ENCODE measurements at places on chromosomes 1 and 21.

- DNase-seq, result no peak
Observed at GRCh38 chr1:158607296-158607695, 2.2 kb downstream of the OR10Z1 start.

- DNase-seq, result peak; percentile 84
Observed at GRCh38 chr1:243343970-243344937, 88.4 kb downstream of the SDCCAG8 start.

- DNase-seq, result no peak
Observed at GRCh38 chr1:72932025-72932424, 649.7 kb upstream of the NEGR1 start.

DNA sequence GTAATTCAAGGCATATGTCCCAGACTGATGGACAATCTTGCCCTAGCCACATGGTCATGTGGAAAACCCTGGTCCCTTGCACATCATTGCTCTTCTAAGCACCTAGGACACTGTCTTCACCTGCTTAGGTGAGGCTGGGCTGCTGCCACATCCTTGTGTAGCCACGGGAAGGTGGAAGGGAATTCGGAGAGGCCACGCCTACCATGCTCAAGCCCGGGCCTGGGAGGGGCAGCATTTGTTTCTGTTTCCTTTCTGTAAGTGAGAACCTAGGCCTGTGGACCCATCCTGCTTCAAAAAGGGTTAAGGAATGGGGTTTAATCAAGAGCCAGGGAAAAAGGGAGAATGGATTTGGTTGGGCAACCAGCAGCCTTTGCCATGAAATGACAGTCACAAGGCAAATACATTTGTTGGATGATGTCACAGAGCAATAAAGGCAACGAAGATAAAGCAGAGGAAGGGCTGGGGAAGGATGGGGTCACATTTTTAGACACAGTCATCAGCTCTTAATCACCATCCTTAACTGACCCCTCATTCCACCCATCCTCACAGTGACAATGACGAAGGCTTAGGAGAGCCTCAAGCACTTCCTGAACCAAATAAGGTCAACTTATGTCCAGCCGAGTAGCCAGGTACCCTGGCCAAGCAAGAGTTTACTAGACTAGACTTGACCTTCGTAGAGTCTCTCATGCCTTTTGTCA, 10.1 kb upstream of the LRRC38 start:
- no peak for DNase-seq

DNA sequence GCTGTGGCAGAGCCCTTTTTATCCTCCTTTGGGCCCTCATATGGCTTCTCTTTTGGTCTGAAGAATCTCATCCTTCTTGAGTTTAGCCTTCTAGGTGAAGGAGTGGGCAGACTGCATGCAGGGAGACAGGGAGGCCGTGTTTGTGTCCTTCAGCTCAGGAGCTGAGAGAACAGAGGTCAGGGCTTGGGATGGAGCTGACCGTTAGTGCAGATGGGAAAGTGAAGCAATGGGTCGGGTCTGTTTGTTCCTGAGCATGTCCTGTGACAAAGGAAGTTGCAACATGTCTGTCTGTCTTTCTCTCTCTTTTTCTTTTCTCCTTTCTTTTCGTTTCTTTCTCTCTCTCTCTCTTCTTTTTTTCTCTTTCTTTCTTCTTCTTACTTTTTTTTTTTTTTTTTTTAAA, 14.9 kb downstream of the MAPKAPK2 start:
- DNase-seq, result no peak

DNA sequence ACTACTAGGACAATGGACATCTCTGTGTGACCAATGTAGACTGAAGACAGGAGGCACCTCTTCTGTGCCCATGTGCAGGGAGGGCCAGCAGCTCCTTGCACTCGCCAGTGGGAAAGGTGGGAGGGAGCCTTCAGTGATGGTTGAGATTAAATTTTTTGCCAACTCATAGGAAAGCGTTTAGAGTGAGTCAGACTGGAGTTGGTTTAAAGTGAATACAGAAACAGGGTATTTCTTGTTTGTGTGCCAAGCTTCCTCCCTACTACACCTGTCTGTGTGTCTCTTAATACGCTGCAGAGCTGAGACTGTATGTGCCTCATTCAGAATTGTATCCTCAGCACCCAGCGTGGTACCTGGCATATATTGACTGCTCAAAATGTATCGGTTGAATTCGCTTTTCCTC, 13.5 kb upstream of the COL16A1 start:
- no peak for DNase-seq

- DNase-seq, result no peak
Observed at GRCh38 chr1:47650611-47651010, 212.8 kb downstream of the FOXD2 start.

DNA sequence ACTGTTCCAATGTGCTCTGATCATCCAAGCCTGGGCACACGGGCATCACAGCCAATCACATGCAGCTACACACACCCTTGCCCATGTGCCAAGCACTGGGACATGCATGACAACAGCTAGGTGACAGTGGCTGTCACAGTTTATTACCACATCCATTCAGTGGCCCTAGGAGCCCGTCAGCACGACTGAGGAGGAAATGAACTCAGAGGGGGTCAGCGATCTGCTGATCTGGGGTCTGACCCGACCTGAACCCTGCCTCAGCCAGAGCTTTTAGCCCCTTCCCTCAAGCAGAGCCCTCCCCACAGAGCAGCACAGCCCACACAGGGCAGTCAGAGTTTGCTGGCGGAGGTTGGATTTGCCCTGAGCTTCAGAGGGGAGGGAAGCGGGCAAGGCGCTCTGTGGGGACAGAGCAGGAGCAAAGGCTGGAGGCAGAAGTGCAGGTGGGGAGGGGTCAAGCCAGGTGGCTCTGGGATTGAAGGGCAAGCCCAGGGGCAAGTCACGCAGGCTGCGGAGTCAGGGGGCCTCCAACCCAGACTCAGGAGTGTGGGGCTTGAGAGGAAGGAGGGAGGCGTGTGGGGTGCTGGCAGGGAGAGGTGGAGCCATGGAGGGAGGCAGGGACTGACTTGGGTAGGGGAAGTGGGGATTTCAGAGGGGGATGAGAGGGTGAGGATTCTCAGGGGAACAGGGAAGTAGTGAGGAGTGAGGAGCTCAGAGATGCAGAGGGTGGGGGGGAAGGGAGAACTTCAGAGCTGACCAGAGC, 10.4 kb downstream of the SH3BGRL3 start:
- no peak for DNase-seq

- DNase-seq, result no peak
Observed at GRCh38 chr1:177069490-177069889, 95.0 kb downstream of the ASTN1 start.

Data from NCI-H2081 (cell line).